HCT116 (cell line): ENCODE measurements at places on chromosomes 1 and 21. TPM values are rescaled to one million over a fixed set of nuclear protein-coding genes. Genes with fewer than 3 reads are reported as not detected.

Gene KRTAP21-2
- total RNA-seq: not detected

Gene CR2
- total RNA-seq: 4.0 TPM

Gene HMCN1
- 0.59 TPM for total RNA-seq

Gene BSDC1
- 47.0 TPM for total RNA-seq

Gene DMBX1
- 4.3 TPM for total RNA-seq

Gene UBL4B
- 0.57 TPM for total RNA-seq

Gene KRTAP12-2
- total RNA-seq: not detected

DNA sequence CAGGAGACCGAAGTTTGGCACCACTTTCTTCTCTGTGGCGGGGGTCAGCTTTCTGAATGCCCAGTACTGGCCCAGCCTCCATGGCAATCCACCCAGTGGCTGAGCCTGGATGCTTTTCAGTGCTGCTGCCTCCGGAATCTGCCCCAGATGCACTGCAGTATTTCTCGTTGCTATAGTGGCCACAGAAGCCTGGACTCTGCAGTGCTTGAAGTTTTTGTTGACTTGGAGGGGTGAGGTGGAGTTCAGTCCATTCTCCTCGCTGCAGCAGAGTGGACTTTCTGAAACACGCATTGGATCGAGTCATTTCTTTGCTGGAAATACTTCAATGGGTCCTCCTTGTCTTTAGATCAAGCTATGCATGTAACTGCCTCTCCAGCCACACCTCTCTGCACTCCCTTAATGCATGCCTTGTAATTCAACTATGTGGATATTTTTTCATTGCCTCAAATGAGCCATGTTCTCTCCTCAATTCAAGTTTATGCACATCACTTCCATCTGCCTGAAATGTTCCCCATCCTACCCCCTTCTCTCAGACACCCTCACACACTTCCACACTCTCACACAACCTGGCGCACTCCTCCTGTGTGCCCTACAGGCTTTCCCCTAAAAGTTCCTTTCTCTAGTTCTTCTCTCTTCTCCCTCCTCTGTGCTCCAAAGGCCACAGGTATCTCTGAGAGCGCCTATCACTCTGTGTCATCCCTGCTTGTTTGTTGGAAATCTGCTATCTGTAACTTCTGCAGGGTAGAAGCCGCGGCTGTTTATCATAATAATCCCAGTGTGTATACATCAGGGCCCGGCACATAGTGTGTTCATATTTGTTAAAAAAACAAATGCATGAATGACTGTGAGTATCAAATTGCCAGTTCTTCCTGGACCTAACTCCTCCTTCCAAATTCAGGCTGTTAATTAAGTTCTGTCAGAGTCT lies 16.5 kb downstream of the ADAM30 start:
- no peak for DNase-seq

DNA sequence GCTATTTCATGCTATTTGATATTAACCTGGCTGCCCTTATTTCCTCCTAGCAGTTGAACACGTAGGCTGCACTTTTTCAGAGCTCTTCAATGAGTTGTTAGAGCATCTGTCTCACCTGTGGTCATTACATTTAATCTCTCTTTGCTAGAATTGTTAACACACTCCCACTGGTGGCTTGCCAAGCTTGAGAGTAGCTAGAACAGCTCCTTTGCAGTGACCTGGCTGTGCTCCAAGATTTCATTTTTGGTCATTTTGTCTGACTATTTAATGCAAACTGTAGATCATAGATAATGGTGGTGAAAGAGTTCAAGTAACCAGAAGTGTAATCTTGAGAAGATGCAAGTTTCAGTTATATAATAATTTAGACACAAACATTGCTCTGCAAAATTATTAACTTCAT lies 105.6 kb downstream of the LRRC7 start:
- DNase-seq: no peak

- DNase-seq: no peak
Observed at GRCh38 chr1:165053351-165053750, 303.2 kb downstream of the LMX1A start.

- DNase-seq: no peak
Observed at GRCh38 chr1:18602533-18603211, 28.0 kb upstream of the PAX7 start.

- DNase-seq: peak; percentile 12
Observed at GRCh38 chr1:117821774-117822482, 107.5 kb downstream of the GDAP2 start.

- DNase-seq: no peak
Observed at GRCh38 chr1:41364442-41365319, 3.4 kb downstream of the FOXO6 start.

DNA sequence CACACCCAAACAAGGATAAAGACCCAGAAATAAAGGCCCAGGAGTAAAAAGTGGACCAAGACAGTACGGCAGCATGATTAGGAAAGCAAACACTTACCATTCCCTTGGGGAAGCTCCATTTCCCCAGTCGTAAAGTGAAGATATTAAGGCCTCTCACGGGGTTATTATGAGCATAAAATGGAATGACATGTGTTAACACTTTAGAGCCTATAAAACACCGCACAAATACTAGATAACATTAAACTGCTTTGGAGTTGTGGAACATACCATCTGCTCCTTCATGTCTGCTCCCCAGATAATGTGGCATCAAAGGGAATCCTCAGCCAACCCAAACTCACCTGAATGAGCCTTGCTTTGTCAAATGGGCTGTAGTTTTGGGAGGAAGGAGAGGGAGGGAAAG lies 8.9 kb upstream of the ITLN2 start:
- no peak for DNase-seq

DNA sequence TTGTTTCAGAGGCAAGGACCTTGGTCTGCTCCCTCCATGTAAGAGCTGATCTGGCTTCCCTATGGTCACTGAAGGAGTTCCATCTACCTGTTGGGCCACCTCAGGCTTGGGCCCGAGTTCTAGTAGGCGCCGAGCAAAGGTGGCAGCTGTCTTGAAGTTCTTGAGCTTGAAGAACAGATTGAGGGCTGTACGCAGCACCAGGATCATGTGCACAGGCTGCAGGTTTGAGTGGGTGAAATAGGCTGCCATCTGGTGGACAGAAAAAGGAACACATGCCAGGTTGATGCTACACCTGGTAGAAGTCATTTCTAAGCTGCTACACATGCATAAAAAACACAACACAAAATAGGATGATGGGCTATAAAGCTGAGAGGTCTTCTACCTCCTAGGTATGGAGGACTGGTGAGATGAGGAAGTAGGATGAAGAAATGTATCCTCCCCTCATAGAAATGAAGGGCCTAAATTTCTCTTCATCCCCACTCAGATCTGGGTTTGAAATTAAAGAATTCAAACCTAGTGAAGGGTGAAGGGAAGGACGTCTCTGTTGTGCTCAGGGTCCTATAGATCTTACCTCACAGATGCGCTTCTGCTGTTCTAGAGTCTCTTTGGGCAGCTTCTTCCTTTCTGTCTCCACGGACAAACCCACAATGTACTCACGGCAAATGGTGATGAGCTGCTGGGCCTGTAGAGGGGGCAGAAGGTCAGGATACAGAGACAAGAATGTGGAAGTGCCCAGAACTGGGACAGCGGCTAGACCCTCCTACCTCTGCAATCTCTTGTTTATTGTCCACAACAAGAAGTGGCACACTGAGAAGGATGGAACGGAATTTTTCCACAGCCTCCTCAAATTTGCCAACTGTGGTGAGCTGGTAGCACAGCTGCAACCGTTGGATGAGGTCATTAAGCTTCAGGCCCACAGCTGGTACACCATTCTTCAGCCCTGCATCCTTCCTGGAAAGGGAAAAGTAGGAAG lies 6.6 kb upstream of the PEX19 start:
- DNase-seq: peak; percentile 37

DNA sequence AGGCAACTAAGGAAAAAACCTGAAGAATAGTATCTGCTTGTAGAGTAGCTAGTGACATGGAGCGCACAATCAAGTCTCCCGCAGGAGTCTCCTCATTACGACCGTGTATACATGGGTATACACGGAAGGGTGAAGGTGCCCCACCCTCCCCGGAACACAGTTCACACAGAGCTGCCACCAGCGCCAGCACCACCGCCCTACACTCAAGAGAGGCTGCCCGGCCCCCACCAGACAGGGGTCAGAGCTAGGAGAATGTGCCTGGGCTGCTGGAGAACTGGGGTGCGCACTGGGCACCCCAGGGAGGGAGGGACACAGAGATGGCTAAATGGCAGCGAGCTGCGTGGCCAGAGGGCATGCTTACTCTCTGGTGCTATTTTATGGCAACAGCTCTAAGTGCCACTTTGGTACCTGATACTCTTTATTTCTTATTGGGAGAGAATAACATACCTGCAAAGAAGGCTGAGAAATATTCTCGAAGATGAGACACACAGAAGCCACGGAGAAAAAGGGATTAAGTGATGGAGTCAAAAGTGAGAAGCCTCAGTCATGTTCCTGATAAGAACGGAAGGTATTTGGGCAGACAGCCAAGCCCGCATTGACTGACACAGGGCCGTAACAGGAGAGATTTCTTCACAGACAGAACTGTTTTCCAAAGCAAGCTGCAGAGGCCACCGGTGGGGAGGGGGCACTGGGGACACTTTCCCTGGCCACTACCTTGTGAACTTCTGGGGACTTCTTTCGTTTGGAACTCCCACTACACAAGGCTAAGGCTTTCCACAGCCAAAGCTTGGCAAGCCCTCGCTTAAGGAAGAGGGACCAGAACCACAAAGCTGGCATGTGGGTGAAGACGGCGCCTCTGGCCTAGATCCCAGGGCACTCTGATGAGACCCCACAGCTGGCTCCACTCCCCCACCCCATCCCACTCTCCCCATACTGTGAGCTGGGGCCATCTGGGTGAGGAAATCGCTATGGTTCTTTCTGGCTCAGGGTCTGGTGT lies 108.0 kb downstream of the PGBD5 start:
- no peak for DNase-seq

DNA sequence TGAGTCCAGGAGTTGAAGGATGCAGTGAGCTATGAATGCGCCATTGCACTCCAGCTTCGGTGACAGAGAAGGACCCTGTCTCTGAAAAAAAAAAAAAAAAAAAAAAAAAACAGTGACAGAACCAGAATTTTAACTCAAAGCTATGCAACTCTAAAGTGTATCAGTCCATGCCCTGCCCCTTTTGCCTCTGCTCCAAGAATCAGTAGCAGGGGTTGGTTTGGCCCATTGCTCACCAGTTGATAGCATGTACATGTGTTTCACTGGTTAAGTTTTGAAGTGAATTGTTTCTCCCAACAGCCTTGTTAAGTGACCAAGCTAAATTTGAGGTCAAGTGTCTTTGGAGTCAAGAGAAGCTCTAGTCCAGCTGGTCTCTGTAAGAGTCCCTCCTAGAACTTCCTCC lies 245.9 kb downstream of the PLPP3 start:
- no peak for DNase-seq

- DNase-seq: no peak
Observed at GRCh38 chr1:200795156-200795555, 56.5 kb downstream of the CAMSAP2 start.

DNA sequence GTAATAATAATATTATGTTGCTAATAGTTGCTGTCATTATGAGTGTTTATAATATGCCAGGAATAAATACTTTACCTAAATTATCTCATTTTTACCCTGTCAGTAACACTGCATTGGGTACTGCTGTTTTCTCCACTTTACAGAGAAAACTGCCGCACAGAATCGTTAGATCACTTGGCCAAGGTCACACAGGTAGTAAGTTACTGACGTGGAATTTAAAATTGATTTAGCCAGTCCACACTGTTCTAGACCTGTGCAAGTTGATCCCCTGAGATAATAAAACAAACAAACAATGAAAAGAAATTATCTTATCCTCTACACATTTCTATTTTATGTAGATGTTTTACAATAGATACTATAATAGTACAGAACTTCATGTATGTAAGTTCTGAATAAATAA lies 174.1 kb downstream of the ROR1 start:
- DNase-seq: no peak

DNA sequence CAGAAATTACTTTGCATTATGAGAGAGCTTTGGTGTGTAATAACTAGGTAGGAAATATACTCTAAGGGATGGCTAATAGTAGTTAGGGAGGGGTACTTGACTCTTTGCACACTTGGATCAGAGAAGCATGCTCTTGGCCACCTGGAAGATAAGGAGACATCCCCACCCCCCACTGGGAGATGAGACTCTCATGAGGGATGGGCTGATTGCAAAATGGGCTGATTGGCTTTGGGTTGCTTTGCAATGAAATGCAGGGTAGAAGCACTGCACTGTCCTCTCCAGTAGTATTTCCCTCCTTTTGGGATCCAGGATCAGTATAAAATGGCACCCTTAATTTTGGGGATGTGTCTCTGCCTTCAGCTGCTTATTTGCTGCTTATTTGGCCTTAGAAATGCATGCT lies 71.2 kb upstream of the EPS8L3 start:
- no peak for DNase-seq
